ENCODE measurements at places on chromosomes 5 and 9.

GRCh38 chr5:169175733-169176132, 125.2 kb downstream of the SLIT3 start:
- no peak for DNase-seq

DNA sequence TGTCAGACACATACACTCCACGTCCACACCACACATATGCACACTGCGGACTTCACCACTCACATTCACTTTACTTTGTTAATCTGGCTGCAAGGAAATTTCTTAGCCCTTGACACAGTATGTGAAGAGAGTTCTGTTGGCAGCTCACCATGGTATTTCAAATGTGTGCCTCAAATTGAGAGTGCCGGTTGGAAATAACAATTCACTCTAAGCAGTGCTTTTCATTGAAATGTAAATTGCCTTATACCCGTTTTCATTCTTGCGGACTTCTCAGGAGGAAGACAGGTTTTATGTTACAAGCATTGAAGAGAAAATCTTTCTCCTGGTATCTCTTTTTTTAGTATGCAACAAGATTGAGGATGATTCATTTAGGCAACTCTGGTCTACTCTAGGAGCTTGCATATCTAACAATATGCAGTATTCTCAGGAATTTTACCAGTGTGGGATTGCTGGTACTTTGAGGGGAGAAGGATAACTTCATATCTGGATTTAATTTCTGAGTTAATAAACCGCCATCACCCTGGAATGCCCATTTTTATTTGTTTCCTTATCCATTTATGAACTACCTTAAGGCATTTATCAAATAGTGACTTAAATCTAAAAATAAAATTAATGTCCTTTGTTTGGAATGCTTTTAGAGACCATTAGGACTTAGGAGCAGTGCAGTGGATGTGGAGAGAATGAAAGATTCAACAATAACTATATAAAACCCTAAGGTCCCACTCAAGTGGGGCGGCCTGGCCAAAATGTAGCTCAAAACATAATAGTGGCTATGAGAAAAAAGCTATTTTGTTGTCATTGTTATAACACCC, 87.0 kb downstream of the IQGAP2 start:
- no peak for DNase-seq

DNA sequence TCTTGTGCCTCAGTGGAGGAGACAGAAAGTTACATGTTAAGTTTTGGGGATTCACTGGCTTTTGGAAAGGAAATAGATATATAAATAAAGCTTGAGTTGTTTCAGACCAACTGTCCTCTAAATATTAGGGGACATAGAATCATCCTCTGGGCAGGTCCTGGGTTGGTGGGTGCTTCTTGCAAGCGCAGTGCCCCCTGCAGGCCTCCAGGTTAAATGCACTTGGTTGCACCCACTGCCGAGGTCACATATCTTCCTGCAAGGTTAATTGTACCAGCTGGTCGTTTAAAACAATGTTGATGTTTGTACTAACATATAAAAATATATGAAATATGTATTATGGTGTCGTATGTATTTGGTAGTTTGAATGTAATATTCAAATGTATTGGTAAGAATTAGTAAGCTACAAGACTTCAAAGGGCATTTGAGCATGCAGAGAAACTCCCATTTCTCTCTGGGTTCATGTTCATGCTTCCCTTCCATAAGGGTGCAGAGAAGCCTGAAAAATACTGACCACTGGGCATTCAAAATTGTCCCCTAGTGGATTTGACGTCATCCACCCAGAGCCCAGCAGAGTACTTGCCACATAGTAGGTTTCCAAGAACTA, 87.0 kb downstream of the ZNF618 start:
- no peak for DNase-seq

GRCh38 chr5:116395226-116395625, 179.4 kb downstream of the SEMA6A start:
- DNase-seq = no peak

GRCh38 chr9:116979456-116979855, 292.4 kb downstream of the TRIM32 start:
- DNase-seq = no peak

DNA sequence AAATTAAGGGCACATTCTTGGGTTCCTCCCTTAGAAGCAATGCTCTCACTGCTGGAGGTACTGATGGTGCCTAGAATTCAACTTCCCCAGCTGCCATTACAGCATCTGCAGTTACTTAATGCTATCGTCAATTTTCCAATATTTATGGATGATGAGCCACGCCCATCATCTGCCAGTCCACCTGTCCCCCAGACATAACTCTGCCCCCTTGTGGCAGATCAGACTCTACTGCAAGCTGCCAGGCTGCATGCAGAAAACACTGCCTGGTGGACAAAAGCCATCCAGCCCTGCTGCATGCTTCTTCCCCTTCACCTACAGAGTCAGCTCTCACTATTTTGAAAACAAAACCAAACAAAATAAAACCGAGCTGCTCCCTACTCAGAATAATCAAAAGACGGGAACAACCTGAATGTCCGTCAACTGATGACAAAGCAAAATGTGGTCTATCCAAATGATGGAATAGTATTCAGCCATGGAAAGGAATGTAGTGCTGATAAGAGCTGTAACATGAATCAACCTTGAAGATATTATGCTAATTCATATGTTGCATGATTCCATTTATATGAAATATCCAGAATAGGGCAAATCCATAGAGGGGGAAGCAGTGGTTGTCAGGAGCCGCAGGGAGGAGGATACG, 66.4 kb downstream of the RETREG1 start:
- DNase-seq = no peak

GRCh38 chr9:91423785-91424402, at the start of gene NFIL3:
NFIL3 (minus strand) TSS chr9:91423832; CDS start chr9:91410734, 13,098 bp downstream.
- no peak for DNase-seq

- DNase-seq = no peak
These were observed 107.6 kb upstream of the MPDZ start for GRCh38 chr9:13386935-13387733.

- no peak for DNase-seq
These were observed 9.8 kb downstream of the AKNA start for GRCh38 chr9:114378016-114378415.

DNA sequence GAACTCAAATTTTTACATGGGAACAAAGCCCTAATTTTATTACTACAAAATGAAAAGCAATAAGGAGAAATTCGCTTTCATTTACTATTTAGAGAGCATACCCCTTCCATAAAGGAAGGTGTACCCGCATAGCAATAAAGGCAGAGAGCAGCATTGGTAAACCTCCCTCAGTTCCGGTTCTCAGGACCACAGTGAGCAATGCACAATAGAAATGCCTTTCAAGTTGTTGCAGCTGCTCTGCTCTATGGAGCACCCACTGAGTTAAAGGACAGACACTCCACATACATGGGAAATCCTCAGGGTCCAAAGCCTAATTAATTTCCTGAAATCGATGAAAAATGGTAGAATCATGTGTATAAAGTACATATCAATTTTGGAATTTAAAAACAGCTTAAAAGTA, 89.9 kb upstream of the MPDZ start:
- DNase-seq = no peak

DNA sequence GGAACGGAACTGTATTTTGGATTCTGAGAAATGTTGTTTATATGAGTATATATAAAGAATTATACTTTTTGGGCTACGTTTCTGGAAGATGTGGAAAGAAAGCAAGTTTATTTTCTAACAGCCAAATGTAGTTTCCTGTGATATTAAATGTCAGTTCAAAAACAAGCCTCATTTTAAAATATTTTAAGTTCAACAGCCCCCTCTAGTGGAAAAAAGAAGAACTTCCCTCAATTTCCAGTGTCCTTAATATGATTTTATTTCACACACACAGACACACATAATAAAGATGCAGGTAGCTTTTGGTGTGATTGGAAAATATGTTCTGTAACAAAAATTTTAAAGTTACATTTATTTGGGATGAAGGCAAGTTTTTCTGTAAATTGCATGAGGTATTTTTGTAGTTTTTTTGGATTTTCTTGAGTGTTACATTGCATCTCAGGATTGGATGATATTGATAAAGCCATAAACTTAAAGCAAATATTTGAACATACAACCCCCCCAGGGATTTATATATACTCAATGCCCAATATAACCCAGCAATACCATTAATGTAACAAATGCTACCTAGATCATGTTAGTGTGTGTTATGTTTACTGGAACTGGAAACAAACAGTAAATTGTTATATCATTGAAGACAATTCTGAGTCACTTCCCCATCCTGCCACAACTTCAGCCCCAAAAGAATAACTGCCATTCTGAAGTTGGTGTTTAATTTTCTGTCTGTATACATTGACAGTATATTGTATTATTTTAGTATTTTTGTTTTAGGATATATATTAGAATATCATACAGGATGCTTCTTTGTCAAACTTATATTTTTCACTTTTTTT, 54.0 kb downstream of the CCDC171 start:
- peak; percentile 32 for DNase-seq

GRCh38 chr5:42878550-42878949, 66.9 kb upstream of the SELENOP start:
- no peak for DNase-seq
